Skeletal muscle cell (primary cell): ENCODE measurements at places on chromosomes 11 and 22.

GRCh38 chr11:126857860-126858808, 142.4 kb downstream of the KIRREL3 start:
- peak; percentile 59 for DNase-seq

DNA sequence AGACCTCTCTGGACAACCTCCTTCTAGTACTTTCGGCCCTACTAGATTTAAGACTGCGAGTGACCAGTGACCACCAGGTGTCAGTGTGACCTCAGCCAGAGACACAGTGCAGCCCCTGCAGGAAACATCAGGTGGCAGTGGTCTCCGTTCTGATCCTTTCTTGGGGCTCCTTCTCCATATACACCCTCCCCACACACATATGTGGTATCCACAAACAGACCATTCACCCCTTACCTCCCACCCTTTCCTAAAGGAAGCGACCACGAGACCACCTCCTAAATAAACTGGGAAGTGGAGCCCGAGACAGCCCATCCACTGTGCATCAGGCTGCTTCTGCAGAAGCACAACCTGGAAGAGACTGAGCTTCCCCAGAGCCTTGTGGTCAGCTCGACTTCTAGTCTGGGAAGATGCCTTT, 38.5 kb upstream of the CYP2D6 start:
- DNase-seq = peak; percentile 34

- DNase-seq = no peak
Measured at GRCh38 chr22:33101550-33101949, 43.4 kb upstream of the SYN3 start.

DNA sequence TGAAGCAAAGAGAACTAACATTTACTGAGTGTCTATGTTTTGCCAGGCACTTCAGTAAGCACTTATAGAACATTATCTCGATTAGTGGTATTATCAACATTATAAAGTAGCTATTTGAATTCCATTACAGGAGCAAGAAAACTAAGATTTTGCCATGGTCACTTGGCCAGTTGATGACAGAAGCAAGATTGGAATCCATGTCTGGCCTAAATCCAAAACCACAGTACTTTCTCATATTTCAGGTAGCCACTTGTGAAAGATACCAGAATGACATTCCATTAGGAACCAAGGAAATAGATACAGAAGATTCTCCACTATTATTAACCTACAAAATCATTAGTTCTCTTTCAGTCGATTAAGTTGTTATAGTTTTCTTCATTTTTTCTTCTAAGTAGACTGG, 691.0 kb upstream of the API5 start:
- DNase-seq = no peak

DNA sequence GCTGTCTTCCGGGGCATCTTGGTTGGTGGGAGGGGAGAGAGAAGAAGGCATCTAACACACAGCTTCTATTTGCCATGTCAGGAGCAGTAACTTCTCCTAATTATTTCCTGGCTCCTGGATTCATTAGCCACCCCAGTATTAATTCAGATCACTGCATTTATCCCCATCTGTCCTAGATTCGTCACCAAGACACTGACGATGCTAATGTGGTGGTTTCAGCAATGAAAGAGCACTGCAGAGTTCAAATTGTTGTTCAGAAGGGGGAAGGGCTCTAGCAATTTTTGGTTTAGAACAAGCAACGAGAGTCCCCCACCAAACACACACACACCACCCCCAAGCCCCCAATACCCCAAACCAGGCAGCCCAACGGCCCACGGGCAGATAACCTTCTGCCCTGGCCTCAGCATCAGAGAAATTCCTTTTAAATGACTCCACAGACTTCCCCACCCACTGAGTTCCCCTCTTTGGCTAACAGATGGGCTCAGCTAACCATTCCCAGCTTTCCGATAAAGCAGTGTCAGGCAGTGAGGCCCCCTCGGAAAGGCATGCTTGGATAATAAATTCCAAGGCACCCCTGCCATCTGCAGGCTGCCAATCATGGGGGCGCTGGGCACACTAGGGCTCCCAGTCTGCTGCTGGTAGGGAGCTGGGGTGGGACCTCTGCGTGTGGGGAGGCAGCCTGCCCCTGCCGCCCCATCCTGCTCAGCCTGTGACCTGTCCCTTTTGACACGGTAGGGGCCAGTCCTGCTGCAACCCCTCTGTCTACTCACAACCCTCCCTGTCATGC, 453.5 kb downstream of the MIAT start:
- DNase-seq = no peak

GRCh38 chr11:9362393-9362863, 22.0 kb upstream of the IPO7 start:
- no peak for DNase-seq

- DNase-seq = no peak
Measured at GRCh38 chr22:20216863-20217499, 51.1 kb downstream of the RTN4R start.

- no peak for DNase-seq
Measured at GRCh38 chr11:7021318-7021717, 1.0 kb downstream of the NLRP14 start.

GRCh38 chr11:92500453-92500852, 275.8 kb downstream of the FAT3 start:
- DNase-seq = peak; percentile 15

DNA sequence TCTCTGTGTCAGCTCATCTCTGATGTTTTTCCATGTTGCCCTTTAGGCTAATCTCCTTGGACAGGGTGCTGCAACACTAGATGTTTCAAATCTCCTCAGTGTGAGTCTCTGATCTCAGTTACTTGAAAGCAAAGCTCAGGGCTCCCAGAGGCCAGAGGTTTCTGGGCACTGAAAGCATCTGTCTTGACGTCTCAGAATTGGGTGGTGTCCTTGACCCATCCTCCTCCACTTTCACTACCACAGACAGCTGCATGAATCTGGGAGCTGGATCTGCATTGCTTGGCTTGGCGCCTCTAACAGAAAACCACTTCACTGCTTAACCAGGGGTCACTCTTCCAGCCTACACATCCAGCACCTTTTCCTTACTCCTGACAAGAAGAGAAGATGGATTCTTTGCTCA, 399.4 kb downstream of the NXPE2 start:
- no peak for DNase-seq

DNA sequence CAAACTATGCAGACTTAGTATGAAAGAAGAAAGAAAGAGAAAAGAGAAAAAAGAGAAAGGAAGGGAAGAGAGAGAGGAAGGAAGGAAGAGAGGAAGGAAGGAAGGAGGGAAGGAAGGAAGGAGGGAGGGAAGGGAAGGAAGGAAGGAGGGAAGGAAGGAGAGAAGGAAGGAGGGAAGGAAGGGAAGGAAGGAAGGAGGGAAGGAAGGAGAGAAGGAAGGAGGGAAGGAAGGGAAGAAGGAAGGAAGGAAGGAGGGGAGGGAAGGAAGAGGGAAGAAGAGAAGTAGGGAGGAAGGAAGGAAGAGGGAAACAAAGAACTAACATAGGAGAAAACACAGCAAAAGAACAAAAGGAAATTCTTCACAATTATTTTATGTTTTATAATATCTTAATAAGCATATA, 502.1 kb downstream of the SOX6 start:
- DNase-seq = no peak

DNA sequence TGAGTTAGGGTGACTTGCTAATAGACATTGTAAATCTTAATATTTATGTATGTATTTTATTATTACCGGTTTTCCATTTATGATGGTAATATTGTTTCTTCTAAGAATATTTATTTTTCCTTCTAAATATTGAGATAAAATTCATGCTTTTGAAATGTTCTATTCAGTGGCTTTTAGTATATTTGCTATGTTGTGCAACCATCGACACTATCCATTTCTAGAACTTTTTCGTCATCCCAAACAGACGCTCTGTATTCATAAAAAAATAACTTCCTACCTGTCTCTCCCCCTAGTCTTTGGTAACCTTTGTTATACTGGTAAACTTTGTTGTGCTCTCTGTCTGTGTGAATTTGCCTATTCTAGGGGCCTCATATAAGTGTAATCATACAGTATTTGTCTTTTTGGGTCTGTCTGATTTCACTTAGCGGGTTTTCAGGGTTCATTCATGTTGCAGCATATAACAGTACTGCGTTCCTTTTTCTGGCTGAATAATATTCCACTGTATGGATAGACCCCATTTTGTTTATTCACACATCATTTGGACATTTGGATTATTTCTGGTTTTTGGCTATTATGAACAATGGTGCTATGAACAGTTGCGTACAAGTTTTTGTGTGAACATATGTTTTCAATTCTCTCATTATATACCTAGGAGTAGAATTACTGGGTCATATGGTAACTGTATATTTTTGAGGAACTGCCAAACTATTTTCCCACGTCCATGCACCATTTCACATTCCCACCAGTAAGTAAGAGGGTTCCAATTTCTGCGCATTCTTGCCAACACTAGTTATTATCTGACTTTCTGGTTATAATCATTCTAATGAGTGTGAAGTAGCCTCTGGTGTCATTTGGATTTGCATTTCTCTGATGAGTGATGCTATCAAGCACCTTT, 15.9 kb downstream of the NEAT1 start:
- DNase-seq = no peak

- DNase-seq = no peak
Measured at GRCh38 chr11:73945396-73945795, 5.4 kb upstream of the DNAJB13 start.

DNA sequence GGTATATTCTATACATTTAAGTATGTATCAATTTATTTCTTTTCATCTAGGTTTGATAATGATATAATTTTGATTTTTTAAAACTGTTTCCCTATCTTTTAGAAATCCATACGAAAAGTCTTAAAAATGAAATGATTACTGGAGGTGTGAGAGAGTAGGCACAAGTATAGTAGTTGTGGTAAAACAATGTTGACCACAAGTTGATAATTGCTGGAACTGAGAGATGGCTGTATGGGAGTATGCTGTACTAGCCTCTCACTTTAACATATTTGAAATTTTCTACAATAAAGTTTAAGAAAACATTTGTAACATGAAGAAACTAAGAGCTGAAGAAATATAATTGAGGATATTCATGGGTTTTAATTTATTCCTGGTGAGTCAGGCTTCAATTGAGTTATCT, 30.0 kb downstream of the FSHB start:
- no peak for DNase-seq

DNA sequence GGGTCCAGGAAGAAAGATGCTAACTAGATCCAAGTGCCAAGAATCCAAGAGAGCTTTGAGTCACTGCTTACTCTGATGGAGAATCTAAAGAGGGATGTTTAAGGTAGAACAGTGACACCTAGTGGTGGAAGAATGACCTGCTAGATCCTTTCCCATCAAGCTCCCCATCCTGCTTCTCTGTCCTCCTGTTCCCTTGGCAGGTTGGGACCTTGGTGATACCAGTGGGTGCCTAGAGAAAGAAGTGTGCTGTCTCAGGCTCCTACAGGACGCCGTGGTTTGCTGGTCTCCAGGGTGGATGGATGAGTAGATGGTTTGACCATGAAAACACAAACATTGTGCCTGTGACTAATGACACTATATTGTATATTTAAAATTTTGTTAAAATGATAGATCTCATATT, 383.7 kb downstream of the TMEM135 start:
- peak; percentile 57 for DNase-seq

- no peak for DNase-seq
Measured at GRCh38 chr11:8205566-8205965, 36.7 kb upstream of the RIC3 start.

DNA sequence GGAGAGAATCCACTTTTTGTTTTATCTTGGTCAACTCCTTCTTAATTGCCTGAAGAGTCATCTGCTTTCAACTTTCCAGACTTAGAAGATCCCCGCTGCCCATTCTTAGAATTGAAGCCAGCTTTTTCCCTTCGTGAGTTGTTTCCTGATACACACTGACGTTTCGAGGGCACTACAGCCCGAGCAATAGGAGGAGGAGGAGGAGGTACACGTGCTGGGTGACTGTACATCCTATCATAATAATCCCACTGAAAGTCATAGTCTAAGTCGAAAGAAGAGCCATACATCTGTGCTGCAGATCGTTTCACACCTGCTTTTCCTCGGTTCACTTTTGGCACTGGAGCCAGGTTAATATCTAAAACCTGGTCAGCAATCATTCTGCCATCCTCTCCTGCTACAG, 606.1 kb downstream of the DLG2 start:
- no peak for DNase-seq

GRCh38 chr11:36750349-36750748, 152.3 kb upstream of the RAG2 start:
- no peak for DNase-seq

- no peak for DNase-seq
Measured at GRCh38 chr11:70820712-70821111, 422.4 kb downstream of the CTTN start.

DNA sequence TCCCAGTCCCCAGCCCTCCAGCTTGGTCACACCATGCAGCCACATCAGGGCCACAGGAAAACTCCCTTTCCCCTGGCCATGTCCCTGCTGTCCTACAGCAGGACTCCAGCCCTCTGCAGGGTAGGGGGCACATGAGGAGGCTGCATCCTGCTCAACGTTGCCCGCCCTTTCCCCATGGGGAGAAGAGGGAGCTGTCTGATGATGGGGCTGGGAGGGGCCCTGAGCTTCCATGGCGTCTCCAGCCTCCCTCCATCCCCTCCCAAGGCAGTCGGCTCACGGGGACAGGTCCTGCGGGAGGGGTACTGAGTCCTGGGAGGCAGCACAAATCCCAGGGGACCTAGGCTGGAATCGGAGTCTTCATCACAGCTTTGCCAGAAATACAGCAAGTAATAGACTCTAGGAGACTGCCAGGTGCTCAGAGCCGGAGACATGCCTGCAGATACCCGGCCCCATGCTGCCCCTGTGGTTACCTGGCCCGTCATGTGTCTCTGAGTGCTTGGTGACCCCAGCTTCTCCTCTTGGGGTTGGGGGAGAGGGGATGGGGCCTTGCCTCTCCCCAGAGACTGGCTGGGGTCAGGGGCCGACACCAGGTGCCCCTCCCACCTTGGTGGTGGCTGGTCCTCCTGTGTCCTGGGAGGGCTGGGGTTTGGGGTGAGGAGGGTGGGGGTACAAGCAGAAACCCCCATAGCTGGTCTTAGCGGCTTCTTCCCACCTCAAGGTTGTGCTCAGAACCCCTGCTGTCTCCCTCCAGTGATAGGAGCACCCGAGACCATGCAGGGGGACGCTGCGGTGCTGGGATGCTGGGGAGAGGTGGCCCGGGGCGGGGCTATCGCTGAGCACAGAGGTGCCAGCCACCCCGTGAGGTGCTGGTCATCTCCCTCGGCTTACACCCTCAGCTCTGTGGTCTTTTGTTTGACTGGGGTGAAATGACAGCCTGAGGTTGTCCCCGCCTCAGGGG, 2.3 kb downstream of the MRGPRE start:
- DNase-seq = no peak

GRCh38 chr11:12800032-12800671, 125.9 kb downstream of the TEAD1 start:
- no peak for DNase-seq

DNA sequence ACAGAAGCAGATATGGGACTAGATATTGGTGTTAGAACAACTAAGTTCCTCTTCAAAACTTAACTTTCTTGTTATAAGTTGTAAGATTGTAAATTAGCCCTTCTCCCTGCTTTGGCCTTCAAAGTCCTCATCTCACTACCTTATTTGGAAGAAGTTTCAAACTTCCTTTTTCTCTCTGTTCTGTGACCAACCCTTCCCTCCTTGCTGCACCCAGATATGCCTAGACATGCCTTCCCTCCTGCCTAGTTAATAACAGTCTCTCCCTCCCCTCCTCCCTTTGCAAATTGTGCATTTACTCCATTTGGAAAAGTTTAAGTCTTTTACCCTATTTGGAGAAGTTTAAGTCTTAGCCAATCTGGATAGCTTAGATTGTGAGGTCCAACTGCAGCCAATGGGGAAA, 4.9 kb downstream of the OR52K2 start:
- no peak for DNase-seq

GRCh38 chr11:2215561-2216399, 44.2 kb upstream of the TH start:
- no peak for DNase-seq

- DNase-seq = no peak
Measured at GRCh38 chr22:22848364-22848866, 39.2 kb upstream of the IGLL5 start.

- DNase-seq = no peak
Measured at GRCh38 chr11:76495019-76495418, 50.2 kb downstream of the EMSY start.
